ENCODE measurements at places on chromosomes 2 and 18. TPM values are rescaled to one million over a fixed set of nuclear protein-coding genes. Genes with fewer than 3 reads are reported as not detected.

The SCG2 gene
- polyA plus RNA-seq: 509 TPM

The ANKRD39 gene
- 11.8 TPM for polyA plus RNA-seq

The TNFRSF11A gene
- polyA plus RNA-seq: 2.5 TPM

The KCNG2 gene
- polyA plus RNA-seq: not detected

The KLHL41 gene
- polyA plus RNA-seq: 0.26 TPM

The VSNL1 gene
- 0.96 TPM for polyA plus RNA-seq

The WNT6 gene
- 0.08 TPM for polyA plus RNA-seq

DNA sequence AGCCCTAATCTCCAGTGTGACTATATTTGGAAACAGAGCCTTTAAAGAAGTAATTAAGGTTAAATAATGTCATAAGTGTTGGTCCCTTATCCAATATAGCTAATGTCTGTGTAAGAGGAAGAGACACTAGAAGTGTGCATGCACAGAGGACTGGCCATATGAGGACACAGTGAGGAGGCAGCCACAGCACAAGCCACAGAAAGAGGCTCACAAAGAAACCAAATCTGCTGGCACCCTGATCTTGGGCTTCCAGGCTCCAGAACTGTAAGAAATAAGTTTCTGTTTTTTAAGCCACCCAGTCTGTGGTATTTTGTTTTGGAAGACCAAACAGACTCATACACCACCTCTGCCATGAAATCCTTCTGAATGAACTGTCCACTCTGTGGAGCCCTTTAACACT, 186.4 kb upstream of the SLC39A10 start:
- no peak for DNase-seq
- no peaks in the 10 kb centered on the region for H3K36me3 ChIP-seq
- no peak overlapping the region for H3K4me3 ChIP-seq
- no peaks in the 10 kb centered on the region for H3K27me3 ChIP-seq

- H3K27me3 ChIP-seq: no peaks in the 10 kb centered on the region
- DNase-seq: peak; percentile 70
- H3K27ac ChIP-seq: no peak overlapping the region
- peaks cover 6% of the 10 kb centered on the region for H3K36me3 ChIP-seq
- peaks cover 55% of the 10 kb centered on the region for H3K4me1 ChIP-seq
- no peak overlapping the region for H3K4me3 ChIP-seq
These were observed 53.9 kb downstream of the SH3BP4 start for GRCh38 chr2:235005603-235006259.

DNA sequence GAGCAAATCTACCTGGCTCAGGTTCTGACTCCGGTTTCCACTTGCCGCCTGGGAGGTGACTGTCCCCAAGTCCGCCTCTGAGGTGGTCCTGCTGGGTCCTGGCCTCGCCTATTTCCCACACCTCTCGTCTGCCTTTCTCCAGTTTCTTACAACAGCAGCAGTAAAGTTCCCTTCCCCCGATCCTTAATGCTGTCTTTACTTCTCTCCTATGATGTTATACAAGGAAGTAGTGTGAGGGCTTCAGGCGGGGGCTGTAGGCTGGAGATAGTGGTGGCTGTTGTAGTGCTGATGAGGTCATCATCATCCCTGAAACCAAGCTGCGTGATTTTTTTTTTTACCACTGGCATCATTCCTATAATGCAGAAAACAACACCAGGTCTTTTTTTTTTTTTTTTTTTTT, 18.9 kb downstream of the TGIF1 start:
- no peak for DNase-seq
- no peak overlapping the region for H3K4me3 ChIP-seq
- no peaks in the 10 kb centered on the region for H3K36me3 ChIP-seq

- no peak overlapping the region for H3K4me3 ChIP-seq
- no peaks in the 10 kb centered on the region for H3K36me3 ChIP-seq
- no peaks in the 10 kb centered on the region for H3K4me1 ChIP-seq
- H3K27me3 ChIP-seq: no peaks in the 10 kb centered on the region
These were observed 129.4 kb upstream of the MAPRE2 start for GRCh38 chr18:34911661-34912384.

GRCh38 chr2:96353032-96353561, 17.5 kb downstream of the NCAPH start:
- peak overlapping the region; percentile 25 for H3K4me3 ChIP-seq
- no peaks in the 10 kb centered on the region for H3K27me3 ChIP-seq
- peak overlapping the region; percentile 78 for H3K27ac ChIP-seq
- H3K4me1 ChIP-seq: peaks cover 10% of the 10 kb centered on the region

- DNase-seq: no peak
- H3K27me3 ChIP-seq: no peaks in the 10 kb centered on the region
- H3K27ac ChIP-seq: no peak overlapping the region
- no peak overlapping the region for H3K4me3 ChIP-seq
These were observed 195.0 kb downstream of the MYCN start for GRCh38 chr2:16135196-16135912.

GRCh38 chr2:133456156-133456555, 112.1 kb downstream of the NCKAP5 start:
- H3K27me3 ChIP-seq: no peaks in the 10 kb centered on the region
- H3K36me3 ChIP-seq: no peaks in the 10 kb centered on the region
- H3K4me1 ChIP-seq: no peaks in the 10 kb centered on the region

GRCh38 chr2:36170805-36171204, 184.8 kb upstream of the CRIM1 start:
- H3K27ac ChIP-seq: no peak overlapping the region
- no peaks in the 10 kb centered on the region for H3K4me1 ChIP-seq
- H3K4me3 ChIP-seq: no peak overlapping the region

- H3K4me1 ChIP-seq: no peaks in the 10 kb centered on the region
- no peak for DNase-seq
- no peak overlapping the region for H3K4me3 ChIP-seq
These were observed 113.7 kb downstream of the BARD1 start for GRCh38 chr2:214695789-214696188.

DNA sequence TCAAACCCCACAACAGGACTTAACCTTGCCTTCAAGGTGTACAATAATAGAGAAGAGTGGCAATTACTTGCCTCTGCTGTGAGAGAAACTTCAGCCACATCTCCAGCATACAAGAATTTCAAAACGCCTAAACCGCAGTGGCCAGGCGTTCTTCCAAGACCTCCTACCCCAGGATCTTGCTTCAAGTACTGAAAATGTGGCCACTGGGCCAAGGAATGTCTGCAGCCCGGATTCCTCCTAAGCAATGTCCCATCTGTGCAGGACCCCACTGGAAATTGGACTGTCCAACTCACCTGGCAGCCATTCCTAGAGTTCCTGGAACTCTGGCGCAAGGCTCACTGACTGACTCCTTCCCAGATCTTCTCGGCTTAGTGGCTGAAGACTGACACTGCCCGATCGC, 2.8 kb upstream of the CYB5A start:
- H3K4me3 ChIP-seq: no peak overlapping the region
- H3K27me3 ChIP-seq: no peaks in the 10 kb centered on the region
- peaks cover 12% of the 10 kb centered on the region for H3K4me1 ChIP-seq
- H3K27ac ChIP-seq: no peak overlapping the region
- H3K36me3 ChIP-seq: no peaks in the 10 kb centered on the region
- no peak for DNase-seq

DNA sequence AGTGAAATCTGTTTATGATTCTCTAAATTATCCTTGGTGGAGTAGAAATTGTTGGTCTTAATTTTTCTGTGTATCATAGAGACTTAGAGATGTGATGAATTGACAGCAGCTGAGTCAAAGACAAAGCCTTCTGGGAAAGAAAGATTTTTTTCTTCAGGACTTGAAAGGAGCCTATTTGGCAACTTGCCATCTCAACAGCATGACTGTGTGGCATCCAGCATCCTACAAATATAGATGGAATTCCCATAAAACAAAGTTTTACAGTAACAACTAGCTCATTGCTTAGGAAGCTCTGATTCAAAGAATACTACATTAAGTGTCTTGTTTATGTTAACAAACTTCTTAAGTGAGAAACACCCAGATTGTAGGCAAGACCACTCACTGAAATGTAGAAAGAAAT, 79.2 kb upstream of the SETBP1 start:
- no peak for DNase-seq
- no peak overlapping the region for H3K27ac ChIP-seq
- no peaks in the 10 kb centered on the region for H3K4me1 ChIP-seq
- H3K4me3 ChIP-seq: no peak overlapping the region

GRCh38 chr2:65370387-65371073, 61.9 kb downstream of the SPRED2 start:
- no peak for DNase-seq
- H3K27ac ChIP-seq: no peak overlapping the region
- peaks cover 3% of the 10 kb centered on the region for H3K36me3 ChIP-seq
- no peak overlapping the region for H3K4me3 ChIP-seq
- no peaks in the 10 kb centered on the region for H3K27me3 ChIP-seq
- peaks cover 43% of the 10 kb centered on the region for H3K4me1 ChIP-seq

DNA sequence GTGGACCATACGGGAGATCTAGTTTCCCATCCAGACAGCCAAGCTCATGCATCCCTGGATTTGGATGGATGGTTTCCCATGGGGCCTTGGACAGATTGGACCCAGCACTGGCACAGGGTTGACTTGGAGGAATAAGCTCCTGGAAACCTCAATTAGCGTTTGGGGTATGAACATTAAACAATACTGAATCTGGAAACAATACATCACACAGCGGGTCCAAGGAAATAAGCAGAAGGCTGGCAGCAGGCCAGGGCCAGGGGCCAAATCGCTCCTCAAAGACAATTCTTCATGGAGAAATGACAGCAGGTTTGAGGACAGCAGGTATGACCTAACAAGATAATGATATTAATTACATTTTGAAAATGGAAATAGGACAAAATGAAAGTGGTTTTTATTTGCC, 540.6 kb downstream of the RIT2 start:
- no peak for DNase-seq

DNA sequence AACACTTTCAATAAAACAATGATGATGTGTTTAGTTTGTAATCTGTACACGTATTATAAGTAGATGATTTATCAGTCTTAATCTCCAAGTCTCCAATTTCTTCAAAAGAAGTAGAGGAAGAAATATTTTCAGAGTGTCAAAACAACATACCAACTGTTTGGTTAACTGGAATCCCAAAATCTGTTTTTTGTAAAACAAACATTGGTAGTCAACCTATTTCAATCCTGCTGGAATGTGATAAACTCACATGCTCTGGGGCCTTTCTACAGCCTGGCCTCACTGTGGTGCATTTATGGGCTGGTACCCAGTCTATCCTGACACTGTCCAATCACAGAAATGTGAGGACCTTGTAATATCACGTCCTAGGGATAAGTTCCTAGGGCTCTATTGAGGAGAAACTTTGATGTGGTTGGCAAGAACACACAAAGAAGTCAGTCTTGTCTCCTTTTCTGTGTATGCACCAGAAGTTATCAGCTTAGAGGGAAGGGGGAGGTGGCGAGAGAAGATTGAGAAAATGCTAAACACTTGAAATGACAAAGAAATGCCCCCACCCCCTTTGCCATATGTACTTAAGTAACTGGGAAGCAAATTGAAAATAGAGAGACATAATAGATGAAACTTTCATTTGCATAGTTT, 47.2 kb downstream of the PRKRA start:
- H3K4me1 ChIP-seq: no peaks in the 10 kb centered on the region
- no peaks in the 10 kb centered on the region for H3K27me3 ChIP-seq
- H3K27ac ChIP-seq: no peak overlapping the region
- no peak for DNase-seq
- no peak overlapping the region for H3K4me3 ChIP-seq
- H3K36me3 ChIP-seq: no peaks in the 10 kb centered on the region

DNA sequence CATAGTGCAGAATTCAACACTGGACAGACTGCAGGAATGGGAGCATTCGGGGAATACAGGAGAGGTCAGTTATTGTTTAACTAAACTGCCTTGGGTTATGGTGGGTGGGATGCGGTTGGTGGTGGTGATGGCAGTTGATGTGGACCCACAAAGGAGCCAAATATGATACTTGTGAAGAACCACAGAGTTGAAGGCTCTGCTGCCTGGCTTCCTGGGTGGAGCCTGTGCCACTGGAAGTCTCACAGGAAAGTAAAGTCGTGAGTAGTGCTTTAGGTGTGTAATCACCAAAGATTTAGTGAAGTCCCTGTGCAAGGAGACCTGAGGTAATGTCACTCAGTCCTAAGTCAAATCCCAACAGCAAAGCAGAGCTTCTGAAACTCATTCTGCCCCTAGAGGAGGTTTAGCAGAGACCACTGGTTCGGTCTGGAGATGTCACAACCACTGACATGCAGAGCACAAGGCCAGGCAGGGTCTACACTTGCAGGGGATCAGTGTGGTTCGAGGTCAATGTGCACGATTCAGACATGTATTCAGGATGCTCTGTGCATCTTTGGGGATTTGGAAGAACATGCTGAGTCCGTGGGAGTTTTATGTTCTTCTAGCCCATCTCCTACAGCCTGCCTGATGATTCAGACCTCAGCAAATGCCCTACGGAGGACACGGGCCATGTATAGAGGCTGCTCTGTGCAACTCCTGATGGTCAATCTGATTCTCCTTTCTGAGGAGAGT, 1150.9 kb downstream of the RPIA start:
- no peaks in the 10 kb centered on the region for H3K36me3 ChIP-seq
- H3K27me3 ChIP-seq: no peaks in the 10 kb centered on the region
- DNase-seq: no peak
- no peak overlapping the region for H3K27ac ChIP-seq
- H3K4me3 ChIP-seq: no peak overlapping the region

DNA sequence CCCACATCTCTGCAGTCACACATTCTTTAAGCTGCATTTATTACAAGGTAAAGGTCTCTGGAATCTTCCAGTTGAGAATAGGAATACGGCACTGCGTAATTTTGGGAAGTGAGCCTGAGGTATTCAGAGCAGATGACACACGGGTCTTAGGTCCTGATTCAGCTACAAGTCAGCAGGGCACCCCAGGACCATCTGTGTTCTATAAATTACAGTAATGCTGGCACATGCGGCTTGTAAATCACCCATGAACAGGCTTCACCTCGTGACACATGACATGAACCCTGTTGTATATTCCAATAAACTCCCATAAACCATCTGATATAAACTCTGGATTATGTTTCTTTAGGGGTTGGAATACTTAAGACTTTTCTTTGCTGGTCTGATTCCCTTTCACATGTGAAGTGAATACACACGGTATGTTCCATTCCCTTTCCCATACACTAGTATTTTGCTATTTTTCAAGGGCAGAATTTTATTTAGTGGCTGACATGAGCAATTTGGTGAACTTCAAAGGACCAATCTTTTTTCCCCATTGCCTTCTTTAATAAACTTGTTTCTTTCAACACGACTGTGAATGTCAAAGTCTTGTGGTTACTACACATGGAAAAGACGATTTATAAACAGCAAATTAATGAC, 298.6 kb downstream of the MEIS1 start:
- H3K27ac ChIP-seq: no peak overlapping the region
- no peaks in the 10 kb centered on the region for H3K27me3 ChIP-seq
- no peak overlapping the region for H3K4me3 ChIP-seq
- no peaks in the 10 kb centered on the region for H3K4me1 ChIP-seq

- H3K27me3 ChIP-seq: no peaks in the 10 kb centered on the region
- DNase-seq: peak; percentile 37
- no peak overlapping the region for H3K27ac ChIP-seq
- H3K36me3 ChIP-seq: no peaks in the 10 kb centered on the region
- no peak overlapping the region for H3K4me3 ChIP-seq
These were observed 186.8 kb upstream of the PGAP1 start for GRCh38 chr2:197113275-197113711.

GRCh38 chr2:21282515-21282898, 158.7 kb downstream of the TDRD15 start:
- H3K4me1 ChIP-seq: peaks cover 63% of the 10 kb centered on the region
- H3K4me3 ChIP-seq: no peak overlapping the region
- H3K27me3 ChIP-seq: no peaks in the 10 kb centered on the region
- H3K27ac ChIP-seq: peak overlapping the region; percentile 99
